NCI-H1694 (cell line): ENCODE measurements at places on chromosomes 6 and 20.

GRCh38 chr6:132101535-132101934 lies 150.4 kb upstream of the CCN2 start:
- no peak for DNase-seq

DNA sequence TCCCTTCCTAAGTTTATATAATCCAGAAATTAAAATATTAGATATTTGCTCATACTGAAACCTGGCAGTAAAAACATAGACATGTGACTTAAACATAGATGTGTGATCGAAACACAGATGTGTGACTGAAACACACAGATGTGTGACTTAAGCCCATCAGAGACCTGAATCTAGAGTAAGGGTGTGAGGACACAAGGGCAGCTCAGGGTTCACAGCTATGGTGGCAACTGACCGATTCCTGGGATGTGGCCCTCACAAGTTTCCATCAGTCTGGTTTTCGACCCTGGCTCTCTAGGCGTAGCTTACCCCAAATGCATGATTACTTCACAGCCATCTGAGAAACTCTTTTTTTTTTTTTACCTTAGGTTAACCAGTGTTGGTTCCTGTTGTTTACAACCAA lies 137.0 kb downstream of the NRN1 start:
- DNase-seq = no peak

DNA sequence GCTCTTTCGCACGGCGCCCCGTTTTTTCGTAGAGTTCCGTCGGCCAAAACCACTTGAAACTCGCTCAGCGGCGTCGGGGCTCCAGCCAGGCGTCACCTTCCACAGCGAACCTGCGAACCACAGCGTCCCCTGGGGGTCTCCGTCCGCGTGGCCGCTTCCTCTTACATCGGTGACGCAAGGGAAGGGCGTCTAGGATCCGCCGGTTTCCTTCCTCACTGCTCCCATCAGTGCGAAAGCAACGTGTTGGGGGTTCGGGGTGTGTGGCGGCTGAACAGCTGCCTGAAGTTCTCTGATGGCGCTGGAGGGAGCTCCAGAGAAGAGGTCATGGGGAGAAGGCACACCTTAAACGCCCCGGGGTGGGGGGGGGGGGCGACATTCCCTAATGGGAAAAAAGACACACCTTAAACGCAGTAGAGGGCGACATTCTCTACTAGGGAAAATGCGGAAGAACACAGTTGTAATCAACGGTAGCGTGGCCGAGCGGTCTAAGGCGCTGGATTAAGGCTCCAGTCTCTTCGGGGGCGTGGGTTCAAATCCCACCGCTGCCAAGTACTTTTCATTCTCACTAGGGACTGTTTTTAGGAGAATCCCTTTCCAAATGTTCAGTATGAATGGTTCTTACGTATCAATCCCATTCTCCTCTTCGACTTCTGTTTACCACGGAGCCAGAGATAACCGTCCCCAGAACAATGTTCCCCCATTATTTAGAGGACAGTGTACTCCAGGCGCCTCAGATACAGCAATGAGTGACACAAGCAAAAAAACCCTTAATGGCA lies 16.4 kb downstream of the ZNF311 start:
- no peak for DNase-seq

GRCh38 chr20:56628873-56629463 lies at the start of gene TFAP2C:
Gene TFAP2C, plus strand, starts transcription at chr20:56629306. Its CDS starts 239 bp downstream, at chr20:56629545.
- no peak for DNase-seq

- no peak for DNase-seq
These were observed 15.4 kb upstream of the TMEM30A start for GRCh38 chr6:75299801-75300530.

DNA sequence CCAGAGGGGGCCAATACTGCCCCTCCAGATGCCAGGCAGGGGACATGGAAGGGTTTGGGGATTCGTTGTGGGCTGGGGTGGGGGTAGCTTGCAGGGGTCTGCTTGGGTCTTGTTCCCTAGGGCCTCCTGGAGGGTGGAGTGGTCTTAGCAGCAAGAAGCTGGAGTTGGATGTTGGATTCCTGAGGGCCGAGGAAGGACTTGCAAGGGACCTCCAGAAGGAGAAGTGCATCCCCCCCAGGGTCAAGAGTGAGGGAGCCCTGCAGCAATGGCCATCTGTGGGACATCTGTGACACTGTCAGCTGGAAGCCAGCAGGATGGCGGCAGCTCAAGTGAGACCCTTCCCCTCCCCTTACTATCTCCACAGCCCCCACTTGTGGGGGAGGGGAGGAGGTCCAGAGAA lies 25.4 kb upstream of the CCN5 start:
- DNase-seq = no peak

DNA sequence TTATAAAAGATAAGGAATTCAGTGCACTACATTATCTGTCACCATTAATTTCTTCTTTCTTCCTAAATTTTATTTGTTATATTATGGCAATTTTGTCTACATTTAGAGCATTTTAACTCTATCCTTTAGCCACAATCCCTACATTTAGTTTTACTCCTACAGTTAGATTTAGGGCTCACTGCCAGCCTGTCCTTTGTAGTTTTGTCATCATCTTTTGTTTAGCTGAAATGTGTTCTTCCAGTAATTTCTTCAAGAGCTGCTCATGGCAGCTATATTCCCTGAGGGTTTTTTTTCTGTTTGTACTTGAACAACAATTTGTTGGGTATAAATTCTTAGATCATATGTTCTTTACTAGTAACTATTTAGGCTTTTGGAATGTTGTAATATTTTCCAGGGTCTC lies 72.7 kb upstream of the B3GAT2 start:
- DNase-seq = no peak

- no peak for DNase-seq
These were observed 139.5 kb upstream of the BEND6 start for GRCh38 chr6:56815436-56815835.

- no peak for DNase-seq
These were observed 40.0 kb downstream of the CPXM1 start for GRCh38 chr20:2760297-2760951.

GRCh38 chr6:33896391-33897188 lies 92.8 kb upstream of the MLN start:
- DNase-seq = no peak

GRCh38 chr6:12173181-12173580 lies 117.0 kb upstream of the EDN1 start:
- no peak for DNase-seq

GRCh38 chr6:141488488-141488887 lies 644.2 kb upstream of the GJE1 start:
- no peak for DNase-seq

DNA sequence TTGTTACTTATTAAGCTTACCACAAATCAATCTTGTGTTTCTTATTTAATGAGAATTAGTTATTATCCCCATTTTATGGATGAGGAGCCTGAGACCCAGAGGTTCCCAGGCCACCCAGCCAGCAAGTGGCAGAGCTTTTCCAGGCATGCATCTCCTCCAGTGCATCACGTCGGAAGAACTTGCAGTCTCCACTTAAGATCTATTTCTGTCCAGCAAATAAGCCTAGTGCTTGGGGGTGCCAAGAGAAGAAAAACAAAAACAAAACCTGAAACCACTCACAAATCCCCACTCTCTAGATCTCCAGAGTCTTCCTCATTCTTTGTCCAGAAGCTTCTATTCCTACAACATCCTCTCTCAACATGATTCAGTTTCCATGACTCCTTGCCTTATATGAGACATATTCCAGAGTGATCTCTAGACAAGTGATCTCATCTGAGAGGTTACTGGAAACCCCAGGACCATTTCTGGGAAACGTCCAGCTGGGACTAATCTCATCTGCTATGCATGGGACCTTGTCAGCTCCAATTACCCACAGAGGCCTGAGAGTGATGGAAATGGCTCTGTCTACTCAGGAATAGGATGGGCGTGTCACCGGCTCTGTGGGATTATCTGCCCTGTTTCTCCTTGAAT lies 4.1 kb downstream of the GUCA1B start:
- no peak for DNase-seq

DNA sequence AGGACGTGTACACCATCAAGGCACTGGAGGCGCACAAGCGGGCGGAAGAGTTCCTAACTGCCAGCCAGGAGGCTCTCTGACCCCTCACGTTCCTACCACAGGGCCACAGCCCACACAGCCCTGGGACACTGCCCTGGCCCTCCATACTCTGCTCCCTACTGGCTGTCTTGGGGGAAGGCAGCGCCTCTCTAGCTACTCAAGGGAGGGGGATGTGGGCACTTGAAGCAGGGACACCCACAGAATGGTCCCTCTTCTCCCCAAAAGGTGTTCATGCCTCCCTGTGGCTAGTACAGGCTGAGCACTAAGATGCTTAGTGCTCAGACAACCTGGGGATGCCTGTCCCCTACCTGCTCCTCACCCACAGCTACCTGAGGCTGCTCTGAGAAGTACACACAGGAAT lies 2.5 kb downstream of the MEA1 start:
- no peak for DNase-seq

DNA sequence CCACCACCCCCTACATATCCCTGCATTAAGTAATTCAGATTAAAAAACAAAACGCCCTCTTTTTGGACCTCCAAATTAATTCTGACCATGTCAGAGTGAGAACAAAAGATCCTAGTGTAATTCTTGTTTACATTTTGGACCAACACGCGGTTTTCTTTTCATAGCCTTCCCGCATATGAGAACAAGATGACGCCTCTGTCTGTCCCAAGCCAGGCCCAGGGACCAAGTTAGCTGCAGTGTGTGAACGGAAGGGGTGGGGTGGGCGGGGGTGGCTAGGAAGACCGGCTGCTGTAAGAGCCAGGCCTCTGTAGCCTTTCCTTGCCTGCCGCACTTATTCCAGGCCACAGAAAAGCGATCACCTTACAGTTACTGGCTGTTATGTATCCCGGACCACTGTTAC lies 68.0 kb downstream of the PLCG1 start:
- DNase-seq = no peak

GRCh38 chr6:107244082-107244741 lies 128.9 kb upstream of the BEND3 start:
- DNase-seq = no peak

GRCh38 chr6:116695401-116695800 lies 14.4 kb downstream of the KPNA5 start:
- DNase-seq = no peak

- no peak for DNase-seq
These were observed 48.4 kb upstream of the NCOA3 start for GRCh38 chr20:47453167-47453782.

DNA sequence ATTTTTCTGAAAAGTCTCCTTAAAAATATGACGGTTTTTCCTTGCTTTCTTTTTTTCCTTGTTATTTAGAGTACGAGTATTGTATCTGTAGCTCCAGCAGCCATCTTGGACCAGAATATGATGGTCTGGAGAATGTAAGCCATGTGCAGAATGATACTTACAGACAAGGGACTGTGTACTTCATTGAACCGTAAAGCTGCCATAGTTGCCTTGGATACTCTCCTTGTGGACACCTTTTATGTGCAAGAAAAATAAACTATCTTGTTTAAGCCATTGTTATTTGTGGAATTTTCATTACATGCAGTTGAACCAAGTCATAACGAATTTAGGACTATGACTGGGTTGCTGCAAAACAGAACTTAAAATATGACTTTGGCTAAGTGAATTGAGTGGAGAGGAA lies 485.8 kb upstream of the CITED2 start:
- DNase-seq = no peak

DNA sequence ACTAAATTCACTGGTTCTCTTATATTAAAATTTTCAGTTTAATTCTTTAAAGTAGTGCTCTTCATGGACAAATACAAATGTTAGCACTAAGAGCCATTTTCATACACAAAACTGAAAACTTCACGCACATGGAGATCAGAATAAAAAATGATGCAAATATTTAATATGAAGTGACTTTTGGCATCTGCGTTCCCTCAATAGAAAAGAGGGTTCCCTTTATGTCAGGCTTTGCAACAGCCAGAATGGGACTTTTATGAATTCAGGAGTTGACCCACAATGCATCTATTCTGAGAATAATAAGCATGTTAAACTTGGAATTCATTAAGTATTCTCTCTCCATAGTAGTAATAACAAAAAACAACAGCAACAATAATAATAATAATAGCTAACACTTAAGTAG lies 125.8 kb downstream of the INSM1 start:
- no peak for DNase-seq

- DNase-seq = no peak
These were observed 93.7 kb downstream of the SULF2 start for GRCh38 chr20:47691625-47692024.

DNA sequence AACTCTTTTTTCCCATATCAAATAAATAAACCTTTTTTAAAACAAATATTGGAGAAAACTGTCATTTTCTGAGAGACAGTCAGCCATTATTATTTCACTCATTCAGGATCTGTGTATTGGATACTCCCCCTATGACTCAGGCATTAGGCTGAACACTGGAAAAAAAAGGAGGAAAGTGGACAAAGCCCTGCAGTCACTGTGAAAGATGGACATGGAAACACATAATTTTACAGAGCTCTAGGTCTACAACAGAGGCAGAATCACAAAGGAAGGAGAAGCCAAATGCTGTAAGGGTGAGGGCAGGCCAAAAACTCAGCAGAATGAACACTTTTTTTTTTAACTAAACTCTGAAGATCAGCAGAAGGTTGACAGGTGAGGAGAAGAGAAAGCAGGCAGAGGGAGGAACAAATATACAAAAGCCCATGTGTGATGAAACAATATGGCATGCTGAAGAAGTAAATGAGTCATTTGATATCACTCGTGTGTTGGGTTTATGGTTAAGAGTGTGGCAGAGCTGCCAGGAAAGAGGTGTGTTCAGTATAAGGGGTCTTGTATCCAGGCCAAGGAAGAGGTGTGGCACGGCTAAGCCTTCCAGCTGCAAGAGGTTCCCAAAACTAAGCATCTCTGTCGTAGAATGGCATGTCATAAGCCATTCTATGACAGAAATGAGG lies 39.1 kb downstream of the EPB41L2 start:
- no peak for DNase-seq

GRCh38 chr20:15823718-15824117 lies 749.5 kb downstream of the KIF16B start:
- DNase-seq = no peak

- peak; percentile 80 for DNase-seq
These were observed 29.5 kb downstream of the MTHFD1L start for GRCh38 chr6:150894935-150895552.

- DNase-seq = no peak
These were observed 1.4 kb downstream of the SDC4 start for GRCh38 chr20:45346851-45347250.

- DNase-seq = no peak
These were observed 8.1 kb upstream of the APCDD1L start for GRCh38 chr20:58523072-58523970.

GRCh38 chr6:156824142-156824541 lies 47.0 kb downstream of the ARID1B start:
- DNase-seq = no peak
